ENCODE measurements at places on chromosomes 2 and 18.

- DNase-seq: no peak
Measured at GRCh38 chr2:127707890-127708648, 6.8 kb downstream of the SFT2D3 start.

DNA sequence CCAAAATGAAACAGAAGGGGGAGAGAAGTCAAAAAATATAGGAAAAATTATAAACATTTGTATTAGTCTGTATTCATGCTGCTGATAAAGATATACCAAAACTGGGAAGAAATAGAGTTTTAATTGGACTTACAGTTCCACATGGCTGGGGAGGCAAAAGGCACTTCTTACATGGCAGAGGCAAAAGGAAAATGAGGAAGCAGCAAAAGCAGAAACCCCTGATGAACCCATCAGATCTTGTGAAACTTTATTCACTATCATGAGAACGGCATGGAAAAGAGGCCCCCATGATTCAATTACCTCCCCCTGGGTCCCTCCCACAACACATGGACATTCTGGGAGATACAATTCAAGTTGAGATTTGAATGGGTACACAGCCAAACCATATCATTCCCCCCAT lies 79.1 kb downstream of the ZRANB3 start:
- DNase-seq: no peak

GRCh38 chr18:79637921-79638909 lies 41.4 kb upstream of the CTDP1 start:
- DNase-seq: no peak

DNA sequence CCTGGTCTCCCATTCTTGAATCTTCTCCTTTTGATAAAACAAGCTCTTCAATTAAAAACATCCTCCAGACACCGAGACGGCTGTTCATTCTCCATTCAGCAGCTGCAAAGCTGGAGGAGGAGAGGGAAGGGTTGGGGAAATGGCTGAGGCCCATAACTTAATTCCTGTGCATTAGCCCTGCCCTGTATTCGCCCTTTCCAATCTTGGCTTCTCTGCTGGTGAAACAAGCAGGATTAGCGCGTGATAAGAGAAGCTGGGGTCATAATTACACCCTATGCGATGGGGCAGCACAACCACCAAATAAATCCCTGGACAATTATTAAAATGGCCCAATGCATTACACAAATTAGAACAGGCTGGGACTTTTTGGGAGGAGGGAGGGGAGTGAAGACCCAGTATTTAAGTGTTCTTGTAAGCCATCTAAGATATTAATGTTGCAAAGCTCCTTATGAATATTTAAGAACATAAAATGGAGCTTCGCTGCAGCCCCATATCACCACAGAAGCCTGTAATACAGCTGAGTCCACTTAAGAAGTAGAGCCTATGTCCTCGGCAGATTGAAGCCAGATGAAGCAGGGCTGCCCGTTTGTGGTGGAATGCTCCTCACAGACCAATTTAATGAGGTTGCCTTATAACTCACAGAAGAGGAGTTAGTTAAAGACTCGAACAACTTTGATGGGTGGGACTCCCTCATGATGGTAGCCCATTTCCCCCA lies 176.6 kb upstream of the SKOR2 start:
- DNase-seq: no peak

- DNase-seq: no peak
Measured at GRCh38 chr18:43863180-43863579, 585.9 kb upstream of the SYT4 start.

GRCh38 chr2:240141736-240142135 lies 1.3 kb upstream of the OTOS start:
- no peak for DNase-seq

DNA sequence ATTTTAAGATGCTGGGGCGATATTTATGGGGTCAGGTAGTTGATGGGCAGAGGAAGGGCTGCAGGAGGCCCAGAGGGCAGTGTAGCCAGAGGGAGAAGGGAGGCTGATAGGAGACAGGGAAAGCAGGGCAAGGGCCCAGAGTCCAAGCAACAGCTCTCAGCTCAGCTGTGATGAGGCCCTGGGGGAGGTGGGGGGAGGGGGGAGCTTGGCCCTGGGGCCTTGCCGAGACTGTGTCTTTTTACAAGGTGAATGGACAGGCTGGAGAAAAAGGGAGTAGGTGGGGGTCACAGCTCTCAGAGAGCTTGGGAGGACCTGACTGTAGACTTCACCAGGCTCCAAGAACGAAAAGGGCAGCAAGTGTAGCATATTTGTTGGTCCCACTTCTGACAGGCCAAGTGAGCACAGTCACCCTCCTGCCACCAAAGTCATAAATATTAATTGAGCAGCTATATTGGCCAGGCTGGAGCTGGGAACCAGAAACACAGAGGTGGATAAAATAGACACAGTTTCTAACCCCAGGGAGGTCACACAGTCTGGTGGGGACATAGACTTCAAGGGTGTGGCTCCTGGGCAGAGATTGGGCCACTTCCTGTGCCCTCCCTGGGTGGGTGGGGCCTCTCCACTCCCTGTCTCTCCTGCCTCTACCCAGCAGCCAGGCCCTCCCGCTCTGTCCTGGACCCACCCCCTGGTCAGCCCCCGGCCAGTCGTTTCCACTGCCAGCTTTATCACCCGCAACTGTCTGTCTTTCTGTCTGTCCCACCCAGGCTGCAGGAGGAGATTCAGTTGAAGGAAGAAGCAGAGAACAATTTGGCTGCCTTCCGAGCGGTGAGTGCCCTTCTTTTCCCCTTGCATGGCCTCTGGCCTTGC lies 1.4 kb downstream of the DES start:
- DNase-seq: no peak

GRCh38 chr18:39319141-39319540 lies 1753.5 kb upstream of the CELF4 start:
- no peak for DNase-seq

DNA sequence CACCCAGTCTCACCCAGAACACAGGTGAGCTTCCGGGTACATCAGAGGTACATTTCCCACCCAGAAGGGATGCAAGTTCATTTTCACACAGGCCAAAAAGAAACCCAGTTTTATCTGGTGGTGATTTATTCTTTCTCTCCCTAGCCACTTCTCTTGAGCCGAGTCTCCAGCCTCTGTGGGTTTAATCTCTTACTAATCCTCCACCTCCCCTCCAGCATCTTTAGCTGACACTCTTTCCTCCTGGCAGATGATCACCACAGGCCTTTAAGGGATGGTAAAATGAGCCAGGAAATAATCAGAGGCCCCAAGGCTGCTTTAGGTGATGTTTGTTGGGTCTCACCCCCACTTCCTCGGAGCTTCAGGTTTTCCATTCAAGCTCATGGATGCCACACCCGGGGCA lies 145.7 kb upstream of the DLX2 start:
- no peak for DNase-seq

GRCh38 chr2:70944111-70944690 lies 8.5 kb downstream of the ATP6V1B1 start:
- DNase-seq: no peak

DNA sequence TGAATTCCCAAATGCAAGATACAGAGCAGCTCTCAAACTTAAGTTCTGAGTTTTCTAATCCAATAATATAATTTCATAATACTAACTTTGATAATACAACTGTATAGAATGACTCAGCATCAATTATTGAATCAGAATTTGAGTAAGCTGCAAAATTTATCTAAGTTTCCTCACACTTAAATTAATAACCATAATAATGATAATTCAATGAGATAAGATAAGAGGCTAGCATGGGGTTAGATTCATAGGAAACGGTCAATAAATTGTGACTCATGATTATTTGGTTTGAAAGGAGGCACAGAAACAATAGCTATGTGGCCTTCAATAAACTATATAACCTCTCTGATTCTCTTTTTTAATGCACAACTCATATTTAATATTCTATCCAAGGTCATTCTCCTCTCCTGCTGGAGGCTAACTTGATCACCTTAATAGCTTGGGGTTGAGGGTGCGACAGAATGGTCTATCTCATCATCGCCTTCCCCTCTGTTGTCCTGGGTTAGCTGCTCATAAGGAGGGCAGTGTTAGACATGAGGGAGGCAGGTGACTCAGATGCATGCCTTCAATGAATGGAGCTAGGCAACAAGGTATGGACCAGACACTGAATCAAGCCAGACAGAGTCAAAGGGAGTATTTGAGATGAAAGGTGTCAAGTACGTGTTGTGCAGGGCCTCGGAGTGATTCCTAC lies 36.2 kb upstream of the BMP10 start:
- DNase-seq: no peak

DNA sequence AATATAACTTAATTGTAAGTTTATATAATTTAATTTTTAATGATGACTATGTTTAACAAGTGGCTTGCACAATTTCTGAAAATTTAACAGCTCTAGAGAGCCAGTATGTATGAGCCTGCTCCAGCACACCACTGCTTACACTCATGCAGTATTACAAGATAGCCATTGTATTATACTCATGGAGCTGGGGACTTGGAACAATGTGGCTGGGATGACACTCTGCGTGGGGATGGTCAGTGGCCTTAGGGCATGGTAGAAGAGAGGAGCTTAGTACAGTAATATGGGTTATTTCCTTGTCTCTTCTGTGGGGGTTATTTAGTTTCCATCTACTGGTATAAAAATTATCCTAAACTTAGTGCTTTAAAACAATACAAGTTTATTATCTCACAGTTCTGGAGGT lies 105.1 kb upstream of the STON1 start:
- no peak for DNase-seq

GRCh38 chr2:98637401-98638147 lies 29.2 kb downstream of the UNC50 start:
- no peak for DNase-seq

DNA sequence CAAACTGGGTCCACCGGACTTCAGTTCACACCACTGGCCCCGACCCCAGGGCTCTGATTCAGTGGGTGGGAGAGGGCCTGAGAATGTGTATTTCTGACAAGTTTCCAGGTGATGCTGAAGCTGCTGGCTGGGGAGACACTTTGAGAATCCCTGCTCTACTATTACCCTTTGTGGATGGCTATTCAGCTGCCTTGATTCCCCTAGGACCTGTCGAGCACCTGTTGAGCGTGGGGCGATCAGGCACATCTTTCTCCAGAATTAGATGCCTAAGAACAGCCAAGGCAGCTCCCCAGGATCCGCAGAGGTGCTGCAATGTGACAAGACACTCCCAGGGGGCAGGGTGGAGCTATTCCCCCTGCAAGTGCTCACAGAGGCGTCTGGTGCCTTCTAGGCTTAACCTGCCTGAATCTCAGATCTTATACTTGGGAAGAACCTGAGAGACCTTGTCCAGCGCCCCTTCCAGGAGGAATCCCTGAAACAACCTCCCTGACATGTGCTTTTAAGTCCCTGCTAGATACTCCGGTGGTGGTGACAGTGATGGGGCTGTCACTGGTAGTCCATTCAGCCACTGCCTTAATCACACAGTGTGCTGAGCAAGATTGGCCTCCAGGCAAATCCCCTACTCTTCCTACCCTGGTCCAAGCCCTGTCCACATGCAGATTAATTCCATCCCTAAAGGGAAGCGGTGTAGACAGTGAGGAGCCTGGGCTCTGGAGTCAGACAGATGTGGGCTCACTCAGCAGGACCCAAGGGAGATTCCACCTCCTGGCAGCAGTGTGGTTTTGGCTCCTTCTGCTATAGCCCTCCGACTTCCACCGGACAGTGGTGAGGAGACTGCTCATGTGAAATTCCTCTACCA lies 43.4 kb upstream of the OTOF start:
- DNase-seq: peak; percentile 61

GRCh38 chr2:121260370-121261154 lies 24.4 kb downstream of the TFCP2L1 start:
- no peak for DNase-seq

- DNase-seq: no peak
Measured at GRCh38 chr18:80012714-80013113, 21.5 kb upstream of the RBFA start.

DNA sequence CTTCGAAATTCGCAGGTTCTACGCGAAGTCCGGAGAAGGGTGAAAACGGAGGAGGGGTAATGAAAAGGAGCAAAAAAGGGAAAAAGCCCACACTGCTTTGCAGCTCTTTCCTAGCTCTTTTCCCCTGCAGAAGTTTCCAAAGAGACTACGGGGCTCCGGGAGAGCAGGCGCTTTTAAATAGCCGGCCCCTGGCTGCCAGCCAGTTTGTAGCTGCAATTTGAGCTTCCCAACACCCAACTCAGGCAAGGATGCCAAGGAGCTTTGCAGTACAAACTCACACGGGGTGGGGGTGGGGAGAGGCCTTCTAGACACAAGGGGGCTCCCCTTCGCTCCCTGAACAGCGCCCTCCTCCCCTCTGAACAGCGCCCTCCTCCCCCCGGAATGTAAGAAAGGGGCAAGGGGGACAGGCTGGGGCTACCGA lies at the start of gene IGFBP5:
TSS of gene IGFBP5 (minus strand) at position 149 of the 421 bp plus-strand sequence. CDS start 774 bp downstream, outside the sequence.
- peak; percentile 47 for DNase-seq

GRCh38 chr2:109447776-109448175 lies 166.0 kb downstream of the SEPTIN10 start:
- no peak for DNase-seq

DNA sequence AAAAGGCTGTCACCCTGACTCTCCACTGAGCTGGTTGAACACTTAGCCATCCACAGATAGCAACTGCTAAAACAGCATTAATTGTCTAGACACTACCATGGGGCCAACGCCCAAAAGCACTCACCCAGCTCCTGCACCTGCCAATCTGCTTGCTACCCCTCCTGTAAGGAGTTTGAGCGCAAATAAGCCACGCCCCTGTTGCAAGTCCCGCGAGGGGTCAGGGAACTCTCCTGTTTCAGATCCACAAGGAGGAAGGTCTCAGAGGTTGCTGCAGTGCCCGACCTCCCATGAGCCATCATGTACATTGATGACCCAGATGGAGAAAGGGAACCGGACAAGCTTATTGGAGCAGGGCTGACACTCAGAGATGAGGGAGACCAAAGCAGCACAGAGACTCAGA lies 106.8 kb downstream of the ZNF516 start:
- DNase-seq: no peak

DNA sequence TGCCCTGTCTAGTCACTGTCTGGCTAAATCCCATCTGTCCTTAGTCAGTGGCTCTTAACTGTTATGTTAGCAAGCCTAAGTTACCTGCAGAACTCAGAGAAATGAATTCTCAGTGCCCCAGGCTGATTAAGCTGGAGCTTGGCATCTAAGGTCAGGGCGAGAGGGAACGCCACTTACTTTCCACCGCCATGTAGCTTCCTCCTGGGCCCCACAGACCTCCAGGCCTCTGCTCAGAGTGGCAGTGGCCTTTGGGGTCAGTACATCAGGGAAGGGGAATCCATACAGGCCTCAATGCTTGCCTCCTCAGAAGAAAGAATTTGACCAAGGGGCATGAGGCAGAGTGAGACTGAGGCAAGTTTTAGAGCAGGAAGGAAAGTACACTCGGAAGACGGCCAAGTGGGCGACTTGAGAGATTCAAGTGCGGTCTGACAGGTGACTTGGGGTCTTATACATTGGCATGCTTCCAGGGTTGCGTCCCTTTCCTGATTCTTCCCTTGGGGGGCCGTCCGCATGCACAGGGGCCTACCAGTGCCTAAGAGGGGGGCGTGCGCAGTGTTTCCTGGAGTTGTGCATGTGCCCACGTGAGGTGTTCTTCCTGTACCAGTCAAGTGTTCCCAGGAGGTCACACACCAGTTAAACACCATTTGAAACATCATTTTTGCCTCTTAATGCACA lies 64.1 kb downstream of the EMILIN2 start:
- DNase-seq: no peak

GRCh38 chr2:27408601-27409320 lies 630 bp downstream of the PPM1G start:
- peak; percentile 29 for DNase-seq
